ENCODE measurements at places on chromosomes 1 and 21.

DNA sequence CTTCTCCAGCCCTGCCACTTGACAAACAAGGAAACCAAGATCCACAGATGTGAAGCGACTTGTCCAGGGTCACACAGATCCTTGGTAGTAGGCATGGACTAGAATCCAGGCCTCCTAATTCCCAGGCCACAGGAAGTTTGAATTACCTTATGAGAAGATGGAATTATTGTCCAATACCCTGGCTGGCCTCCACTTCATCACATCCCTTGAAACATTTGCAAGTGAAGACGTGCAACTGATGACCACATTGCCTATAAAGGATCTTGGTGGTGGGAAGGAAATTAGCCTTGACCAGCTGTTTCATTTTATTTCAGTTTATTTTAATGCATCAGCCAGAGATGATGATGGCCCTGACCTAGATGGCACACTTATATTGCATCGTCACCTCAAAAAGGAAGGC, 165.8 kb upstream of the CAMK1G start:
- no peak for DNase-seq

- no peak for DNase-seq
Observed at GRCh38 chr1:14887764-14888350, 265.7 kb upstream of the TMEM51 start.

DNA sequence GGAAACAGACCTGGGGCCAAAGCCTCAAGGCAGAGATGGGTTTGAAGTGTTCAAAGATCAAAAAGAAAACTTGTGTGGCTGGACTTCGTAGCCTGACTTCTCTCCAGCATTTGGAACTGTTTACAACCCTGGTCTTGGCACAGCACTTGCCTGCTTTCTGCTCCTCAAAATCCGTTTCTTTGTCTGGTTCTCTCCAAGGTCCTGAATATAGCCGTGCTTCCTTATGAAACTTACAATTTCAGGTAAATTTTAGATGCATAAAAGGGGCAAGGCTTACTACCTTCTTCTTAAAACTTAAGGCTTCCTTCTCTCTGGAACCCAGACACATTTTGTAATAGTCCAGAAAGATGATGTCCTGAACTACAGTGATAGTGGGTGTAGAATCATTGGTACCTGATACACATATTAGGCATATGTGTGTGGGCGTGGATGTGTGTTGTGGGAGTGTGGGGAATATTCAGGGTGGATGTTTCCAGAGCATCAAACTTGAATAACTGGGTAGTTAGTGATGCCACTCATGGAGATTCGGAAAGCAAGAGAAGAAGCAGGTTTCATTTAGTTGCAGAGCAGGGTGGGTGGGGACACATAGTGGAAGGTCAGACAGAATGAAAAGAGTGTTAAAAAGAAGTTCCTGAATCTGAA, 26.4 kb upstream of the FAM78B start:
- no peak for DNase-seq

DNA sequence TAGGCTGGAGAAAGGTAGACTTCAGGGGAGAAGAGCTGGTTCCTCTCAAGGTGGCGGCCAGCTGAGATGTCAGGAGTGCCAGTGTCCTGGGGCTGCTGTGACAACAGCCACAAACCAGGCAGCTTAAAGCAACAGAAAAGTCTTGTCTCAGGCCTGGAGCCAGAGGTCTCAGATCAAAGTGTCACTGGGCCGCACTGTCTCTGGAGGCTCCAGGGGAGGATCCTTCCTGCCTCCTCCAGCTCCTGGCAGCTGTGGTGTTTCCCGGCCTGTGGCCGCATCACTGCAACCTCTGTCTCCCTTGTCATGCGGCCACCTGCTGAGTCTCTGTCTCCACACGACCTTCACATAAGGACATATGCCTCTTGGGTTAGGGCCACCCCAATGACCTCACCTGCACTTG, 24.4 kb upstream of the TSPEAR start:
- no peak for DNase-seq

DNA sequence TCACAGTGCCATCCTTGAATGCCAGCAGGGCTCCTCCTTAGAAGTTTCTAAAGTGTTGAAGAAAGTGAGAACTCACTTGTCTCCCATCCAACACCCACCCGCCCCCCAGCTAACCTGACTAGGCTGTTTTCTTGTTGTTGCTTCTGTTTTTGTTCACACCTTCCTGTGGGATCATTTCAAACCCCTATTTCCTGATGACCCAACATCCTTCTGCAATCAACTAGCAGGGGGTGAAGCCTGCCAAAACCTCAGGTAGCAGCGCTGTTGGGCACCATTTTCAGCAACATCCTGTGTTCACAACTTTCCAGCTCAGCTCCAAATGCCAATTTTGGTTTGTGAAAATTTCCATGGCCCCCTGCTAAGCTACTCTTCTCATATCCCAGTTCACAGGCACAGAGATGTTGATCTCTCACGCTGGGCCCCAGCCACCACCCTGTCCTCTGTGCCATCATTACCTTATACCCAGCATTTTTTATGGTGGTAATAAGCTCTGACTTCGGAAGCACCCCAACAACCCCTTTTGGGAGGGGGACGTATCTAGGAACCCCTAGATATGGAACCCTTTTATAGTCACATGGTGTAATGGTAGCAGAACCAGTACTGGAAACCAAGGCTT, 41.4 kb downstream of the CDC7 start:
- DNase-seq = no peak

- no peak for DNase-seq
Observed at GRCh38 chr1:68199603-68200002, 32.7 kb downstream of the WLS start.

DNA sequence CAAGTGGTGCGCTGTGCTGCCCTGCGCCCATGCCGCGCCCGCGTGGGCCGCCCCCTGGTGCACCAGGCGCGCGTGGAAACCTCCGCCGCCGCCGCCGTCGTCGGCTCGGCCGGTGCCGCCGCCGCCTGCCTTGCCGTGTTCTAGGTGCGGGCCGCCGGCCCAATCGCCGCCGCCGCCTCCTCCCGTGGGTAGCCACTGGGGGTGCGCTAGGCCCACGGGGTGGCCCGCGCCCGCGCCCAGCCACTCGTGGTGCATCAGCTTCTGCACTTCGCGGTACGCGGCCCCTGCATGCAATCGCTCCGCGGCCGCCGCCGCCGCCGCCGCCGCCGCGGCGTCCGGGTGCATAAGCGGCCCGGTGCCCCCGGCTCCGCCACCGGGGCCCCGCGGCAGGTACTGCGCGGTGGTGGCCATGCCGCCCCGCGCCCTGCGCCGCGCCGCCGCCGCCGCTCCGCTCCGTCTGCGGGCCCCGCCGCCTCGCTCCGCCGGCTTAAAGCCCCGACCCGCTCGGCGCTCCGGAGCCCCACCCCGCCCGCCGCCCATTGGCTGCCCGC, at the start of gene POU3F1:
TSS of gene POU3F1 (minus strand) at position 461 of the 551 bp plus-strand sequence. CDS start at position 411, 50 bp downstream.
- no peak for DNase-seq

- DNase-seq = no peak
Observed at GRCh38 chr1:58611861-58612385, 34.9 kb upstream of the TACSTD2 start.

DNA sequence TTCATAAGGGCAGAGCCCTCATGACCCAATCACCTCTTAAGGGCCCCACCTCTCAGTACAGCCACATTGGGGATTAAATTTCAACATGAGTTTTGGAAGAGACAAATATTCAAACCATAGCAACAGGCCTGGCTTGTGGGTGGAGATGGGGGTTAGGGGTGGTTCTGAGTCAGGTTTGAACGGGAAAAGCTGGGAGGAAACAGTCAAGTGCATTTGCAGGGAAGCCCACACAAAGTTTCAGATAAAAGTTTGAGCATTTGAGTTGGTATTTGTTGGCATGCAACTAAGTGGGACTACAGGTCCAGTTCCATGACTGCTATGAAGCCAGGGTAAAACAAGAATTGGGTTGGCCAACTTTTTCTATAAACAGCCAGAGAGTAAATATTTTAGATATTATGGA, 21.0 kb upstream of the PADI2 start:
- no peak for DNase-seq

DNA sequence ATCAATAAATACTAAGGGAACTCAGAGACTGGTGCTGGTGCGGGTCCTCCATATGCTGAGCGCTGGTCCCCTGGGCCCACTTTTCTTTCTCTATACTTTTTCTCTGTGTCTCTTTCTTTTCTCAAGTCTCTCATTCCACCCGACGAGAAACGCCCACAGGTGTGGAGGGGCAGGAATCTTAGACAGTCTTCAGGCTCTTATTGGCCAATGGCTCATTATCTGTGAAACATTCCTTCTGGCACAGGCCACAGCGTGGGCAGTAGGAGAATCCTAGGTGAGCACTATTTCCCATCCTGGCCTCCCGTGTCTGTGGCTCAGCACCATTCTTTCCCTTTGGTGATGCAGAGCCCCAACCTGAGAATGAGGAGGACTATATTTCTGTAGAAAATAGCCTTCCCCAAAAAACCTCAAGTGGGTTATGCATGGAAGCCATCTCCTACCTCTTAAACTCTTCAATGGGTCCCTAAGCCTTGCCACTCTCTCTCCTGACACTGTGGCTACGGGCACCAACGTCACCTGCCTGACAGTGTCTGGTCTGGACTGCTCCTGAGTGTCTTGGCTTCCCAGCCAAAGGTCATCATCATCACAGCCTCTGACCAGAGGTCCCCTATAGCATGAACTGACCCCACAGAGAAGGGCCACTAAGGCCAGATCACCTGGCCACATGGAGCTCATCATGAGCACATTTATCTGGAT, 6.2 kb upstream of the SLAMF1 start:
- DNase-seq = no peak

DNA sequence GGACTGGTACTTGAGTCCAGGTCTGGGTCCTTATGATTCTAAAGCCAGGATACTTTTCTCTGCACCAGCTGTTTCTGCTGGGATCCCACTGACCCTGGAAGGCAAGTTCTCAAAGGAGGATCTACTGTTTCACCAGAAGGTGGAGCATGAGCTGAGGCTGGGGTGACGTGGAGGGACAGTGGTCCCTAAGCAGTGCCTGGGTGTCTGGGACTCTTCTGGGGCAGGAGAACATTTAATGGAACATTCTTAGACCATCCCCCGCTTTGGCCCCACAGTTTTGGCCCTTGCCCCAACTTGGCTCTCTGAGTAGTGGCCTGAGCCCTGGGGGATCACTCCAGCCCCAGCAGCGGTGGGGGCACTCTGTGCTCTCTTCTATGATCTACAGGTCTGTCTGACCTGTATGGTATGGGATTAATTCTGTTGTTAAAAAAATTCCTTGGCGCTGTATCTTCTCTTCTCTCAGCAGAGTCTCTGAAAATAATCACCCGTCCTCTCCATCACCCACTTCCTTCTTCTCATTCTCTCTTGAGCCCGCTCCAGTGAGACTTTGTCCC, 60.3 kb upstream of the CSF3R start:
- no peak for DNase-seq

- no peak for DNase-seq
Observed at GRCh38 chr1:13478692-13479091, 35.1 kb downstream of the LRRC38 start.

DNA sequence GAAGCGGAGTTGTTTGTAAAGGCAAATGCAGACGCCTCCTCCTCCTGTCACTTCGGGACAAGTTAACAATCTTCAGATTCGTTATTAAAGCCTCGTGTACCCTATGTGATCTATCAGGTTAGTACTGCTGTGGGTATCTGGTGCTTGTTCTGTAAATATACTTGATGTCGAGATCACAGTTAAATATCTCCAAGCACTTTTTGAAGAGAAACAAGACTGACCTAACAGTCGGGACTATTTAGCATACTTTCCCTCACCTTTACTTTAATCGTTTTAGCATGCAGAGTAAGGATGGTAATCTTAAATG, 710 bp downstream of the KLHL20 start:
- no peak for DNase-seq

DNA sequence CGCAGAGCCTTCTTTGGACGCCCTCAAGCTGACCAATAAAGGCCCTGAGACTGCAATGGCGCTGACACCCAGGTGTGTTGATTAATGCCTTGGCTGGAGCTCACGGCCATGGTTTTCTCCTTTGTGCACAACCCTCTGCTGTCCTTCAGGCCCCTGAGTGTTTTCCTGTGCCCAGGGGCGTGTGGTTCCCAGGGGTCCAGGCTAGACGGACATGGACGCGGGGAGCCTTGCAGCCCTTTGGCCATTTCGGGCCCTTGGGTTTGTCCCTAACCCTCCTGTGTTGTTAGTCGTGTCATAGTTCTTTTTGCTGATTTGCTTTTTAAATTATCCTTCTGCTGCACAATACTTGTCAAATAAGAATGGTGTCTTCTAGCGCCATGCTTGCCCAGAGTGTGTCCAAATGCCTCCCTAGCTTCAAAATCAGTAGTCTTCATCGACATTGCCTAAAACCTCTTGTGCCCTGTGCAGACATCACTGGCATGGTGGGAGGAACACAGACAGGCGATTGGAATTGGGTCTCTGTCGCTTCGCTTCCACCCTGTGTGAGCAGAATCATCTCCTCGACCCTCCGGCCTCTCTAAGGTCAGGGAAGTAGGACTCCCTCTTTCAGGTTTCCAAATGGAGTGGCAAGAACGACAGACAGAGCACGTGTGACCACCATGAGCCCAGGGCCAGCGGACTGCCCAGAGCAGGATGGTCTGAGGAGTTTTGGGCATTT, 1.9 kb downstream of the KRTAP10-4 start:
- DNase-seq = no peak

DNA sequence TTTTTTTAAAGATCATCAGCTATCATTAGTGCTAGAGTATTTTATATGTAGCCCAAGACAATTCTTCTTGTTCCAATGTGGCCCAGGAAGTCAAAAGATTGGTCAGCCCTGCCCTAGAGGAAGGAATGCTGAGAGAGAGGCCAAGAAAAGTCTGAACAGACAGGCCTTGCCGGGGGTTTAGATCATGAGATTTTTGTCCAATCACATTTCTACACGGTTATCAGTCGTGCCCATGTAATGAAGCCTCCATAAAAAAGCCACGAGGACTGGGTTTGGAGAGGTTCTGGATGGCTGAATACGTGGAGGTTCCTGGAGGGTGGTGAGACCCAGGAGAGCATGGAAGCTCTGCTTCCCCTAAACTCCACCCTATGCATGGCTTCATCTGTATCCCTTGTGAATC, 24.3 kb upstream of the ENO1 start:
- no peak for DNase-seq

DNA sequence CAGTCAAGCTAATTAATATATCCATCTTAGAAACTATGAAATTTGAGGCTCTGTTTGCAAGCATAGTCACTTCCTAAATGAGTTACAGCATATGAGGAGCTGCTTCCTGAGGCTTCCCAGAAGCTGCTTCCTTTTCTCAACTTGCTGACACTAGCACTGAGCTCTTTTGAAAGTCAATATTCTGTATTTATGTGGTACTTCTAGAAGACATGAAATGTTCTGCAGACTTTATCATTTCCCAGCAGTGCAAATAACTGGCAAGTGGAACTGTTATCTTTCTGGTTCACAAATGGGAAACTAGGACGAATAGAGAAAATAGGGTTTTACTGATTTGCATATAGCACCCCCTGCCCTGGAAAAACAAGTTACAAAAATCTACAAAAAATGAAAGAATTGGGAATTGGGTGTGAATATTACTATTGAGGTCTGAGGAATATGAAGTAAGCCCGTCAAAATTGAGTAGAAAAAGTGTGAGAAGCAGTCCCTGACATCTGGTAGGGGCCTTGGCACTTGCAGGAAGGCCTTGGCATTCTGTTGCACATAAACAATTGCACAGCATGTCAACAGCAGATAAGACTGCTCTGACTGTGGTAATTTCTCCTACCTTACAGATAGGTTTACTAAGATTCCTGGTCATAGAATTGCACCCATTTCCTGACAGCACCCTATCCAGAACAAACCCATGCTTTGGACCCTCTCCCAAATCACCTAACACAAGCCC, 7.1 kb downstream of the GIPC2 start:
- no peak for DNase-seq

GRCh38 chr1:117933769-117934168, 4.2 kb downstream of the WDR3 start:
- DNase-seq = no peak
